ENCODE measurements at places on chromosomes 16 and 17.
A peak's percentile ranks its signal among the peaks of the same experiment; 100 is the strongest.

DNA sequence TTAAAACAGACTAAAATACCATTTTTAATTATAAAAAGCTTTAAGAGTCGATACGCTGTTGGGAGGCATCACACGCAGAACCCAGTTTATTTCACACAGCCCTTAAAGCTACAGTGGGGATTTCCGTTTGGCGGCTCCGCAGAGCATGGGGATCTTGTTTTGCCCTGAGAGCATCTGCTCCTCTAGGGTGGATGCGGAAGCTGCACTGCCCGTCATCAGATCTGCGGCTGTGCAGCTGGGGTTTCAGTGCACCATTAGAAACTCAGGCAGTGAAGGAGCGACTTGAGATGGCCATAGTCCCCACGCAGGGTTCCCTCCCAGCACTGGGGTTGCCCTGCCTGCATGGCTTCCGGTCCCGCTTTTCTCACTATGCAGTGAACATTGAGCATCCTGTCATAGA is 62.2 kb upstream of the CHMP6 start:
- no peak for DNase-seq

- DNase-seq, result no peak
These were observed 79.1 kb upstream of the SEC14L1 start for GRCh38 chr17:77061669-77062068.

DNA sequence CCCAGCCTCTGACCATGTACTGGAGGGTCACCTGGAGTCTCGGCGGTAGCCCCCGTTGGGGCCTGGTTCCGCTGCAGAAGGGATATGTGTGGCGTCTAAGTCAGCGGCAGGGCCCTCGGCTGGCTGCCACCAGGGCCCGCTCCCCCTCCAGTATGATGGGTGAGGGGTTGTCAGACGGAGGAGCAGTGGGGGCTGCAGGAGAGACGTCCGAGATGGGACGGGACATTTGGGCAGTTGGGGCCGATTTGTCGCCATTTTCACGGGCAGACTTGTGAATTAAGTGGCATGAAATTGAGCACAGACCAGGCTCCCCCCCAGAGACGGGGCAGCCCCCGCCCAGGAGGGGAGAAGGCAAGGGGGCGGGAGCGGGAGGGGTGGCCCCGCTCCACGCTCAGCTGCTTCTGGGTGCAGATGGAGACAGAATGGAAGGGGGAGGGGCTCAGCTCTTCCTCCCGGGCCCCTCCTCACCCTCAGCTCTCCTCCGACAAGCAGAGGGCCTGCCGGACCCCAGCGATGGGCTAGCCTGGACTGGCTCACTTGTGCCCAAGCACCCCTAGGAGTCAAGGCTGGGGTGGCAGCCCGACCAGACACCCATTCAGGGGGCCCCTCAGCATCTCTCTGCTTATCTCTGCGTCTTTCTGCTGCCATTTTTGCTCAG is 52.7 kb upstream of the LHX1 start:
- DNase-seq, result no peak

DNA sequence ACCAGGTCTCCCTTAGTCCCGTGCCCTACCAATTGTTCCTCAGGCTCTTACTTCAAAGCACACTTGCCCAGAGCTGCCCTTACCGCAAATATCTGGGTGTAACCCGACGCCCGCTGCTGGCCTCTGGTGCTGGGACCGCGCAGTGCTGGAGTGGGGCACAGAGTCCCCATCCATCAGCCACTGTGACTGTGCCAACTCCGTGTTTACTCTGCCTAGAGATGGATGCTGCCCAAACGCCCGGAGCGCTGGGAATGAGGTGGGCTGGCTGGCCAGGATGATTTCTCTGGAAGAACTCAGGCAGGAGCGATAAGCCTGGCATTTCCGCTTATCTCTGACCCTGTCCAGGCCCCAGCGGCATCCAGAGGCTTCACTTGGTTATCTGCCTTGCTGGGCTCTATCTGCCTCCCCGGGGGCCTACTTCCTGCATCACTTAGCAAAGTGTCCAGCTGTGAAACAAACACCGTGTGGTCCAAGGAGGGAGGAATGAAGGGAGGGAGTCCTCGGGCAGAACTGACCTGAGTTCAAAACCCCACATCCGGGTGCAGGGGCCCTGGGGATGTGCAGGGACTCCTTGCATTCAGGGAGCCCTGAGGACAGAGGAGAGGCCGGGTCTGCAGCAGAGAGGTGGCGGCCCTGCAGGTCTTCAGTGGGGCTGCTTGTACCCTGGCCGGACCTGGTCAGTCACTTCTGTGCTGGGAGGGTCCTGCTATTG is 9.4 kb upstream of the MYLK3 start:
- DNase-seq, result no peak

- DNase-seq, result no peak
These were observed 62.6 kb upstream of the ENDOV start for GRCh38 chr17:80352216-80352895.

GRCh38 chr16:569445-570254 is at the start of gene PIGQ:
TSS of gene PIGQ (plus strand) at chr16:569968. CDS start at chr16:574075, 4,107 bp downstream.
- peak; percentile 42 for DNase-seq

- no peak for DNase-seq
These were observed 68.1 kb upstream of the LGALS9 start for GRCh38 chr17:27562777-27563455.

DNA sequence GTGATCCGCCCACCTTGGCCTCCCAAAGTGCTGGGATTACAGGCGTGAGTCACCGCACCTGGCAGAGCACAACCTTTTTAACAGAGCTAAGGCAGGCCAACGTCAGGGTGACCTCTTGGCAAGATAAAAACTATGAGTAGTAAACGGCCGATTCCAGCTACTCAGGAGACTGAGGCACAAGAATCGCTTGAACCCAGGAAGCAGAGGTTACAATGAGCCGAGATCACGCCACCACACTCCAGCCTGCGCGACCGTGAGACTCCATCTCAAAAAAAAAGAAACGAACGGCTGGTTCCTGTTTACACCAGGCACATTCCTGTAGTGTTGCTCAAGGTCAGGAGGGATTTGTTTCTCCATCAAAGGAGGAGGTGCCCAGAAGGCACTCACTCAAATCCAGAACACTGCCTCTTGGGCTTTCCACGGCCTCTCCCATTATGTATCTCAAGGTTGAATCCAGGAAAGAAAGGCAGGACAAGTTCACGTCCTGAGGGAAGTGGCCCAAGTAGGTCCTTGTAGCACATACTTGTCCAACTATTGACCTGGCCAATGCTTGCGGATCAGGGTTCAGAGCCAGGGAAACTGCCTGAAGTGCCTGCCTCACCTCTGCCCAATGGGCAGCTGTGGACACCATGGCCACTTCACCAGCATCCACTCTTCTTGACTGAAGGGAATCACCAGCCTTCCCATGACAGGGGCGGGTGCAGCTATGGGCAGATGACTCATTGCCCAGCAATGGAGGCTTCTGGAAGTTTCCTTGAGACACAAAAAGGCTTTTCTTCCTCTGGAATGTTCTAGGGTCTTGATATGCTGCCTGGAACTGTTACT is 13.5 kb downstream of the KNOP1 start:
- DNase-seq, result no peak

DNA sequence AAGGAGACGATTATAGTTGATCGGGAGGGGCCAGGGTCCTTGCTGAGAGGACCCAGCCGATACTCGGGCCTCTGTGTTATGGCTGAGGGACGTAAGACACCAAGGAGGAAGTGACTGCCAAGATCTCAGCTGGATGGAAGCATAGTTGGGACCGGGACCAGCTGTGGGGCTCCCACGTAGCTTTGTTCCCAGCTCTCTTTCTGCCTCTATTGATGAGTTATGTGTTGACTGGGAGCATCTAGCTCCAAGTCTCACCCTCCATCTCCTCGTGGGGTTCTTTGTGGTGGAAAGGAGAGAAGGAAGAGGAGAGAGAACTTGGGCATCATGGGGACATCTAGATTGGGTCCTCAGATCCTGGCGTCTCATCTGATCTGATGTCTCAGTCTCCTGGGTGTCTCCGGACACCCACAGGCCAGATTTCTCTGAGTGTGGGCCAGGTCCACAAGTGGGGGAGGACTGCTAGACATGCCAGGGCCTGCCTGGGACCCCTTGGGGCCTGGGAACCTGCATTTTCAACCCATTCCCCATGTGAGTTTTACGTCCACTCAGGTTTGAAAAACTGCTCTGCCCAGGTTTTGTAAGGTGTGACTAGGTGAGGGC is 1.0 kb downstream of the MGRN1 start:
- DNase-seq, result no peak

GRCh38 chr16:20740007-20740883 is 1.4 kb downstream of the THUMPD1 start:
- DNase-seq, result no peak

DNA sequence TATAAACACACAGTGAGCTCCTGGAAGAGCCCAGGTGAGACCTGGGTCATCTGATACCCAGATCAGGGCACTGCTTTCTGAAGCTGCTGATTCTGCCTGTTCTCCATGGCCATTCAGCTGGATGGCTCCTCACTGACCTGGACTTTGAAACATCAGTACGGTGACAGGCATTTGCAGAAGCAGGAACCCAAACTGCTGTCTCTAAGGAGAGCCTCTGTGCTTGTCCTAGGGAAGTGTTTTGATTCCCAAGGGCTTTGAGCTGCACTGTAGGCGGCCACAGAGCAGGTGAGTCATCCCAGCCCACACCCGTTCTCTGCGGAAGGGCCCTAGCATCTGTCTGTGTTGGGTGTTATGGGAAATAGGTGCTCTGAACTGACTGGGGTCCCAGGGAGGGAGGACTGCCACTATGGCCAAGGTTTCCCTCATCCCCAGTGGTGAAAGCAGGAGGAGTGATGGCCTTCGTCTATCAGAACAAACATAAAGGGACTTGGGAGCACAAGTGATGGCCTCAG is 60.7 kb upstream of the ADCY9 start:
- DNase-seq, result no peak

- DNase-seq, result no peak
These were observed 24.9 kb upstream of the ADAMTS18 start for GRCh38 chr16:77459534-77460254.

DNA sequence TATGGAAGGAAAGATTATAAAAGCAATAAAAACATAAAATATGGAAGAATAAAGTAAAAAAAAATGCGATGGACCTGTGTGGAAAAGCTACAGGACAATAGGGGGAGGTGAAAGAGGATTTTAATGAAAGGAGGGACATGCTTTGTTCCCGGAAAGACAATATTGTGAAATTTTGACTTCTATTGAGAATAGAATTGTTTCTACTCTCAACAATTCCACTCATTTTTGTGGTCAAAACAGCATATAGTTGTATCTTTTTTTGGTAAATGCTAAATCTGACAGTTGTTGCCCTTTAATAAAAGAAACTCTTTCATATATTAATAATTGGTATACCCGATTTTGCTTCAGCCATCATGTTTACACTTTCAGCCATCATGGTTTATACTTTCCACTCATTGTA is 22.9 kb upstream of the APPBP2 start:
- DNase-seq, result no peak

GRCh38 chr16:3675601-3676130 is 21.2 kb downstream of the DNASE1 start:
- no peak for DNase-seq

DNA sequence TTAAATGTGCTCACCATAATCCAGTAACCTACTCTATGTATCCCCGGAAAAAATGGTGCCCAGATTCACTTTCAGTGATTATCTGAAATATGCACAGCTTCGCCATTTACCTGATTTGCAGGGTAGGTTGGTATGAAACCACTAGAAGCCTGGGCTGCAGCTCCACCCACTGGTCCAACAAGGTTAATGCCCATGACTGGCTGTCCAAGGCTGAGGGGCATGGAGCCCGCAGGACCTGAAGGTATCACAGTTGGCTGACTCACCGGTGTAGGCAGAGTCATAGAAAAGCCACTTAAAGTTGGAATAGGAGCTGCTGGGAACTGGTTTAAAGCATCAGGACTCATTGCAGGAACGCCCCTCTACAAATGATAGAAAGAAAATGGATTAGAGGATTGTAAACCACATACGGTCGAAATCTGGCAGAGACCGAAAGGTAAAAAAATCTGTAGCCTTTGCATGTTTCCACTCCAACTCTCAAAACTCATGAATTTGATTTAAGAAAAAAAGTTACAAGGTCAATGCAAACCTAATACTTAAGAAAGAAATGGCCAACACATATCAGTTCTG is 38.6 kb downstream of the SYNRG start:
- DNase-seq, result peak; percentile 1

- no peak for DNase-seq
These were observed 12.0 kb downstream of the USP7 start for GRCh38 chr16:8951447-8952280.

- no peak for DNase-seq
These were observed 286.5 kb downstream of the BCAS3 start for GRCh38 chr17:60964160-60964559.

- no peak for DNase-seq
These were observed 5.7 kb upstream of the C1QTNF8 start for GRCh38 chr16:1101573-1102332.

DNA sequence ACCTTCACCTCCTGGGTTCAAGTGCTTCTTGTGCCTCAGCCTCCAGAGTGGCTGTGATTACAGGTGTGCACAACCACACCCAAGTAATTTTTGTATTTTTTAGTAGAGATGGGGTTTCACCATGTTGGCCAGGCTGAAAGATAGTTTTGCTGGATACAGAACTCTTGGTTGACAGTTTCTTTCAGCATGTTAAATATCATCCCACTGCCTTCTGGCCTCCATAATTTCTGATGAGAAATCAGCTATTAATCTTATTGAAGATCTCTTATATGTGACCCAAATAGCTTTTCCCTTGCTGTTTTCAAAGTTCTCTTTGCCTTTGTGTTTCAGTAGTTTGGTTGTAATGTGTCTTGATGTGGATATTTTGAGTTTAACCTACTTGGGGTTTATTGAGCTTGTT is 50.3 kb upstream of the BRD7 start:
- DNase-seq, result no peak

DNA sequence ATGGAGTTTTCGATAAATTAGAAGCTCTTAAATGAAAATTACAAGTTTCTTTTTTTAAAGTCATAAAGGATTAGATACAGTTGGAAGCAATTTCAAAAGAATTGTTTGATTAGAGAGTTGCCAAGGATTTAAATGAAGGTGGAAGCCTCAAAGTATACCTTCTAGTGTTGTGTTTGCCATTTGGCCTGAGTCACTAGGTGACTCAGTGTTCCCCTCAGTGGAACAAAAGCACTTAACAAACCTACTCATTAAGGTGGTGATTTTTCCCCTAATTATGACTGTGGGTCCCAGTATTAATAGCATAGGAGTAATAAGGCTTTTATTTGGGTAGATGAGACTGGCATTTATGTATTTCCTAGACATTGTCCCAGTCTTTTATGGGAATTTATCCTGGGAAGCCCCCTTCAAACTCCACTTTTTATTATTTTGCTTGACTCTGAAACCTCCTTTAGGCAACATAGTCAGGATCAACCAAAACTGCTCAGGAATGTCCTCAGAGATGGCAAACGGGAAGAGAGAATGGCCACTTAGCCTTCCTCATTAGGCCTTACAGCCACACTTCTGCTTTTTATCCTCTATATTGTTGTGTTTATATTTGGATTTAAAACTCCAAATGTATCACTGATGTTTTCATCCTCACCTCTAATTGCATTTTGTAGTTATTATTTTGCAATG is 161.0 kb downstream of the FTO start:
- no peak for DNase-seq

GRCh38 chr17:69430488-69430887 is 16.0 kb downstream of the MAP2K6 start:
- DNase-seq, result no peak
